ENCODE measurements at places on chromosomes 12 and 14. TPM values are rescaled to one million over a fixed set of nuclear protein-coding genes. Genes with fewer than 3 reads are reported as not detected.

Gene LARP4
- total RNA-seq, result 118 TPM

Gene KLHL33
- 0.13 TPM for total RNA-seq

Gene TAC3
- 5.4 TPM for total RNA-seq

Gene BEGAIN
- 0.59 TPM for total RNA-seq

Gene UNC119B
- 52.8 TPM for total RNA-seq

Gene POTEM
- total RNA-seq, result not detected

Gene ZFHX2
- 9.2 TPM for total RNA-seq

Gene NRL
- 1.9 TPM for total RNA-seq

Gene APOLD1
- 4.1 TPM for total RNA-seq

Gene ISM2
- total RNA-seq, result 1.6 TPM

Gene KRT73
- not detected for total RNA-seq

Gene RNASE1
- total RNA-seq, result 10.3 TPM

Gene OVCH1
- 0.43 TPM for total RNA-seq

Gene NRXN3
- 16.8 TPM for total RNA-seq

Gene PIWIL1
- not detected for total RNA-seq

Gene KCNH3
- 1.9 TPM for total RNA-seq

Gene CCDC88C
- 59.4 TPM for total RNA-seq

Gene TSPAN11
- total RNA-seq, result 2.1 TPM

Gene STAB2
- total RNA-seq, result not detected

Gene ALX1
- total RNA-seq, result 4.7 TPM

Gene RDH12
- not detected for total RNA-seq

Gene AICDA
- total RNA-seq, result not detected
